ENCODE measurements at places on chromosomes 4 and X.

GRCh38 chr4:24768604-24769003 is 26.8 kb upstream of the SOD3 start:
- no peak for DNase-seq

DNA sequence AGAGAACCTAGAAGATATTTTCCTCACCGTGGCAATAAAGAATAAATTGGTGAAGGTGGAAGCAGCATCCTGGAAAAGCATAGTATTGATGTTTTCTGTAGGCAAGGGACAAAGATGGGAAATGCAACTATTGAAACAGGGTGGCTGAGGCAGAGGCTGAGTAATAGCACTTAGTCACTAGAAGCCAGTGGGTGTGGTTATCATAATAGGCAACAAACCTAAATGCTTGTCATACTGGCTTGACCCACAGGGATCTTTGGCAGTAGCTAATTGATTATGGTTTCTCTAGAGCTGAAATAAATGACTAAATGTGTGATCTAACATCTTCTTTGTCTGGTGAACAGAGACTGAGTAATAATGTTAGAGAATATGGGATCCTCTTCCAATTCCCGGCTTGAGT is 353.6 kb upstream of the RPS6KA3 start:
- DNase-seq, result no peak

DNA sequence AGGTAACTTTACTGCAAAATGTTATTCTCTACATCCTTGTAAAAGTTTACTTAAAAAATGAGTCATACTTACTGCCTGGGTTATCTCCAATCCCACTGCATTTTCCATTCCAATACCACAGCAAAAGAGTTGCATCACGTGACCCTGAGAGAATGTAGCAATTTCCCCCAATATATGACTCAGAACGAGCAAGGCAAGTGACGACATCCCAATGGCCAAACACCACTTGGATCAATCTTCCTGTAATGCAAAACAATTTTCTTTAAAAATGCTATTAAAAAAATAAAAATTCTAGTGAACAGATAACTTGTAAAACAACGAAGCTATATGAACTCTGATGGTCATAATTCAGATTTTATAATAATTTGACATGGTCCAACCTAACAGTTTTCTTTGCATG is 224.3 kb downstream of the DCLK2 start:
- no peak for DNase-seq

- DNase-seq, result no peak
Observed at GRCh38 chr4:183814461-183814860, 90.6 kb upstream of the STOX2 start.

GRCh38 chrX:133880032-133880443 is 105.4 kb downstream of the GPC3 start:
- no peak for DNase-seq

GRCh38 chr4:139734201-139734874 is 68.7 kb downstream of the MGST2 start:
- DNase-seq, result no peak

DNA sequence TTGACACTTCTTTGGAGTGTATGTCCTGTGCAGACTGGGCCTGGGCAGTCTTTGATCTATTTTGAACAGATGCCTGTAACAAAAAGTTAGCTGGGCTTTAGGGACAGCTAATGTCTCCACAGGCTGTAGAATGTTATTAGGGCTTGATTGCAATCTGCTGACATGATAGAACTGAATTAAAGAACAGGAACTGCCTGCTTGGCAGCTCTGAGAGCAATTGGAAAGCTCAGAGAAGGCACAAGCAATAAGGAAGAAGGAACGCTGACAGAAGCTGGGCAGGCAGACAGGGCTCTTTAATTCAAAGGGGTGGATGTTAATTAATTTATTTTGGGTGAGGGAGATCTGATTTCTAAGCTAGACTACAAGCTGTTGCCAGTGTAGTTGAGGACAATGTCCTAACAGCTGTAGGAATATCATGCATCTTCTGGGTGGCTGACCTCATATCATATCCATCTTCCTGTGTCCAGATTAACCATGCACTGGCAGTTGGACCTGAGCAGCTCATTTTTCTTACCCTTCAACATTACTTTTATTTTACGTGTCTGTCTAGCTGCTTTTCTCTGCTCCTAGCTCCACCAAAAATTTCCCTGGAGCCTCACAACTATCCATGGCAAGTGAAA is 20.7 kb upstream of the GRXCR1 start:
- DNase-seq, result no peak

DNA sequence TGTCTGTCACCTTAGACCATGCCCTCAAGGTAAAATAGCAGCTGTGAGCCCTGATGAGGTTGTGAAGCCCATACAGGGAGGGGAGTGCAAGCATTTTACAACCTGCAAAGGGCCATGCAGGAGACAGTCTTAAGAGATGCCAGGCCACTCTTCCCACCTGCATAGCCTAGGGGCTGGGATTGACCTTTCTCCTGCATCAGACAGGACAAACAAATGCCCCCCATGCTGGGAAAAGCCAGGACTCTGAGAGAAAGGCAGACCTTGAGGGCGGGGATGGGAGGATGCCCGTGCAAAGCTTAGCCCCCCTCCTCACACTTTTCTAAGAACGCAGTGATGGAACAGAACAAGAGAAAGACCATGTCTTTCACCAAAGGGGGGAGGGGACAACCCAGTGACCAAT is 137.9 kb upstream of the MAMLD1 start:
- DNase-seq, result no peak

GRCh38 chr4:35883108-35883507 is 361.2 kb downstream of the ARAP2 start:
- DNase-seq, result no peak

- DNase-seq, result no peak
Observed at GRCh38 chr4:53520116-53520515, 71.2 kb downstream of the LNX1 start.

DNA sequence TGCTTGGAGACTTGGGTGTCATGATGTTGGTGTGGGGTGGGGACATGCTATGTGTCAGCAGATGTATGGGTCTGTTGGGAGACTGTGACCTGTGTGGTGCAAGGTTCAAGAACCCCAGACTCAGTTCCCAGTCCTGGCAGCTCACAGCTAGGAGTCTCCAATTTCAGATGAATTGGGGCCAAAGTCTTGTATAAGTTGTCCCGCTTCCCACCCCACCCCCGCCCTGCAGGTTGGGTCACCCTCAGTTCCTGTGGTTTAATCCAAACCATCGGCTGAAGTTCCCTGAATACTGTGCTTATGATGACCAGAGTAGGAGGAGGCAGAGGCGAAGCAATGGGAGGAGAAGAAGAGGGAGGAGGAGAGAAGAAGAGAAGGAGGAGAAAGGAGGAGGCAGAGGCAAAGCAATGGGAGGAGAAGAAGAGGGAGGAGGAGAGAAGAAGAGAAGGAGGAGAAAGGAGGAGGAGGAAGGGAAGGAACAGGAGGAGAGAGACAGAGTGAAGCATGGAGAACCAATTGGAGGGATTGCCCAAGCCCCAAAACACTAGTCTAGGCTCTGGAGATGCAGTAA is 112.6 kb downstream of the EFNB1 start:
- DNase-seq, result no peak

DNA sequence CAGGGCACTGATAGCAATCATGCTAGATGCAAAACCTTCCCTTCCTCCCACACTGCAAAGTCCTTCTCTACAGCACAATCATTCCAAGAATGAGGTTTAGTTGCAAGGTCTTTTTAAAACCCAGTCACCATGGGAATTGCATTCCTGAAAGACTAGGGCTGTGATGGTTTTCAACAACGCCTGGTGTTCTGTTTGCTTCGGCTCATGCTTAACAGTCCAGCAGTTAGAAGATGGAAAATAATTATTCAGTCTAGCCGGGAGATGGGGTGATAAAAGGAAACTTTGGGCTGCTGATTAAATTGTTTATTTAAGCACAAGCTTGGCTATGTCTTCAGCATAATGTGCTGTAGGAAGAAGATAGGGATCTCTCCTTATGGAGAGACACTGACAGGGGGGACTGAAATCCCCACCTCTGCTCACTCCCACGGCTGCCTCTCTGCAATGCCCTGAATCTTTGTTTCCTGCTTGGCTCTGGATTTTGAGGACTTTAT is 211.4 kb downstream of the MID1IP1 start:
- no peak for DNase-seq

DNA sequence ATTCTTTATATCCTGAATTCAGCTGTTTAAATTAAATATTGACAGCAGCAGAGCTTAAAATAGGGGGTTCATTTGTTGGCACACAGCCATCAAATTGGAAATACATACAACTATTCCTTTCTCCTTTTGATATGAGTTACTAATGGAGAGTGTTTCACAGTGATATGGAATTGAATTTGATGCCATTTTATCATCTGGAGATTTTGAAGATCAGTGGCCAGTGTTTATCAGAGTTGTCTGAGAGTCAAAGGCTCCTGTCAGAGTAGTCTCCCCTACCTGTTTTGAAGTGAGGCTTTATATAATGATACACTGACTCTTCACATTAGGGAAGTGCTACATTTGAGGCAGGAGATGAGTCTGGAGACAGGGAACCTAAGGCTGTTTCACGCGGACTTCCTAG is 1286.3 kb downstream of the TECRL start:
- no peak for DNase-seq

DNA sequence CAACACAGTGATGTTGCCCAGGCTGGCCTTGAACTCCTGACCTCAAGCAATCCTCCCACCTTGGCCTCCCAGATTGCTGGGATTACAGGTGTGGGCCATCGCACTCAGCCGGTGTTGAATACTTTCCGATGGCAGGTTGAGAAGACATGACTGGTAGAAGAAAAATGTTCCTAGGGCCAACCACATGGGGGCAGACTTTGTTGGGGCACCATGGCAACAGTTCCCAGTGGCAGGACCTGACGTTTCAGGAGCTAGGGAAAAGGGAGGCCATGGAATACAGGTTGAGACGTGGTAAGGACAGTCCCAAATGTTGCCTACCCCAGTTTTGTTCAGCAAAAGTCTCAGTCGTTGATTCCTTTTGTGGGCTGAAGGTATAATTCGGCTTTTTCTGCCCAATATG is 134.6 kb downstream of the ASMT start:
- DNase-seq, result no peak

DNA sequence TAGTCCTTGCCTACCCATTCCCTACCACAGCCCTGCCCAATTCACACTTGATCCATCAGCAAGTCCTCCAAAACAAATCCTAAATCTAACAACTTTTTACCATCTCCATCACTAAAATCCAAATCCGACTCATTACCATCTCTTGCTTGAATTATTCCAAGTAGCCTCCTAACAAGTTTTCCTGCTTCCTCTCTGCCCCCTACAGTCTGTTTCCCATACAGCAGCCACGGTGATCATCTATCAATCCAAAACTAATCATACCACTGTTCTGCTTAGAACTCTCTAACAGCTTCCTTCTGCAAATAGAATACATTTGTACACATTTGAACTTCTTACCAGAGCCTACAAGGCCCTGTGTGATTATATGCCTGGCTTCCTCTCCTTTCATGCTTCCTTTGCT is 133.0 kb downstream of the SHROOM4 start:
- DNase-seq, result no peak

GRCh38 chr4:74777531-74777930 is 16.8 kb downstream of the BTC start:
- no peak for DNase-seq

- DNase-seq, result no peak
Observed at GRCh38 chr4:105179539-105180401, 33.1 kb downstream of the TET2 start.

DNA sequence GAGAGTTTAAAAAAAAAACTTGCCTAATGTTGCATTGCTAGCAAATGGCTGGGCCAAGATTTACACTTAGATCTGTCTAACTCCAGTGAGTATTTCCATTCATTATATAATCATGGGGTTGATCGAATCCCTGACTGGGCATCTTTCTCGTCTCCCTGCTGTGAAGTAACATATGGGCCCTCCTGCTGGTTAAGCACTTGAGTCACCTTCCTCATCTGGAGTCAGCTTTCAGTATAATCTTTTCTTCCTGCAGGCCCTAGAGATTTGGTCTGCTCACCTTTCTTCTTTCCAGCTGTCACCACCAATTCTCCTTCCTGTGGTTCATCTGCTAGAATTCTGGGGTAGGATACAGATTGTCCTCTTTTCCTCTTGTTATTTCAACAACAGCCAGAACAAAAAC is 41.6 kb downstream of the TIGD2 start:
- no peak for DNase-seq

DNA sequence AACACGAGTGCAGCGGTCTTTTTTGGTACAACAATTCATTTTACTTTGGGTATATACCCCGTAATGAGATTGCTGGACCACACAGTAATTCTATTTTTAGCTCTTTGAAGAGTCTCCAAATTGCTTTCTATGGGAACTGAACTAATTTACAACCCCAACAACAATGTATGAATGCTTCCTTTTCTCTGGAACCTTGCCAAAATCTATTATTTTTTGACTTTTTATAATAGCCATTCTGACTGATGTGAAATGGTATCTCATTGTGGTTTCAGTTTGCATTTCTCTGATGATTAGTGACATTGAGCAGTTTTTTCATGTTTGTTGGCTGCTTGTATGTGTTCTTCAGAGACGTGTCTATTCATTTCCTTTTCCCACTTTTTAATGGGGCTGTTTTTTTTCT is 240.8 kb downstream of the STK32B start:
- DNase-seq, result no peak

DNA sequence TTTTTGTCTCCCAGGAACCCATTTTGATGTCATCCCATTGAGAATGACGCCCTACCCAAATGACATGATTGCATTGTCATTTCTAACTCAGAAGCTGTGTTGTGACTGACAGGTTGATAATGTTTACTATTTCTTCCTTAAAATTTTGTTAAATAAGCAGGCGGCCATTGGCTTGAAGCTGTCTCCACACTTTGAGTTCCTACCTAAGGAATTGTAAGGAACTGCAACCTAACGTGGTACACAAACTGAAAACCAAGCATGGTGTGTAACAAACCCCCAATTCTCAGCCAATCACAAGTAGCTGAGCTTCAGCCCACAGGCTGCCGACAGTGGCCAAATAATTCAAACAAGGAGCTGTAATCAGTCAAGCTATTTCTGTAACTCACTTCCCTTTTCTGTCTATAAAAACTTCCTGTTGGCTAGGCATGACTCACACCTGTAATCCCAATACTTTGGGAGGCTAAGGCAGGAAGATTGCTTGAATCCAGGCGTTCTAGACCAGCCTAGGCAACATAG is 2.9 kb upstream of the MND1 start:
- DNase-seq, result no peak

DNA sequence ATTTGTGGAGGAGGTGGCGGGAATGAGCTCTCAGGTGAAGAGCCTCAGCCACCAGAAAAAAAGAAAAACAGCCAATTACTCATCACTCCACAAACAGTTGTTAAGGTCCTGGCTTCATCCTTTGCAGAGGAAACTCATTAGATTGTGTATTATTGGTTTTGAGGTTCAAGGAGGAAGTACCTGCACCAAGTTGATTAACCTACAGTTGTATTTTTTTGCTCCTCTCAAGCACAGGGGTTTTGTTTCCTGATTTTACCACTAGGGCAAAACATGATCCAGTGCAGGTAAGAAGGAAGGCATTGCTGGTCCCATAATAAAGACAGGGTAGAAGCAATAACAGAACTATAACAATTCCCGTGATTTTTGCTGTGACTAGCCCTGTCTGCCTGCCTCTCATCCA is 84.0 kb upstream of the QRFPR start:
- no peak for DNase-seq

DNA sequence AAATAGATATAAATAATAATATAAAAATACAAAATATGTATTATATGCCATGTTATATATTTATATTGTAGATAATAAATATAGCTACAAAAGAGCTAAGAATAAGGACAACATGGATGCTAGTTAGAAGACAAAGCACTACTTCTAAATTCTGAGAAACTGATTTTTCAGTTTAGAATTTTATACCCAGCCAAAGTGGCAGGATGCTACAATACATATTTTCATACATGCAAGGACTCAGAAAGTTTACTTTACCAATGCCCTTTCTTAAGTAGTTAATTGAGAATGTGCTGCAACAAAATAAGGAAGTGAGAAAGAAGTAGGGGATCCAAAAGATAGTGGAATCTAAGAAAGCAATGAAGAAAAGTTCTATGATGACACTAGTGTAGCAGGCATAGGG is 64.5 kb downstream of the PDE5A start:
- no peak for DNase-seq

Measured in cortex of kidney (tissue), 1 donor.